ENCODE measurements at places on chromosomes 6 and 20. TPM values are rescaled to one million over a fixed set of nuclear protein-coding genes. Genes with fewer than 3 reads are reported as not detected.
A peak's percentile ranks its signal among the peaks of the same experiment; 100 is the strongest.

The CNKSR3 gene
- 4.9 TPM for total RNA-seq

DNA sequence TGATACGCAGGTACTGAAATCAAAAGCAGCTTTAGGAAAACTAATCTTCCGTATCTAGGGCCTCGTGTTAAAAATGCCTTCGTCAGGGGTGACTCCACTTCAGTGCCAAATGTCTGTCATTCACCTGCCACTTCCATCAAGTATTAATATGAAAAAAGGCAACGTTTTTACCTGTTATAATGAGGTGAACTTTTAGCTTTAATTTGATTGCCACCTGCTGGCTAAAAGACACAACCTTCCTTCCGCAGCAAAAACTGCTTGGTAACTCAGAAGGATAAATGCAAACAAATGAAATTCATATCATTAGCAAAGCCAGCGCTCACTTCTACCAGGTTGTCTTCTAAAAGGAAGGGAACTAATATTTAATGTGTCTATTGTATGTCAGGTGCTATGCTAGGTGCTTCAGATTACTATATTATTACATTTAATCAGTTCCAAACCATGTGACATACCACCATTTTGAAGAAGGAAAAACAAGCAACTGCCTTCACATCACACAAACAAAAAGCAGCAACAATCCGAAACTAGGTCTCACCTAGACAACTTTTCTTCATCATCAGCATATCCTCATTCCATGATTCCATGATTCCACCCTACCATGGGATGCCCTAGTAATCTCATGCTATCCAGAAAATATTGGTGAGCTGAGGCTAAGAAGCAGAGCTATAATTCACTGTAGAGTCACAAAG, 20.6 kb upstream of the ARHGAP18 start:
- DNase-seq = no peak

GRCh38 chr6:78910591-78911171, 43.3 kb downstream of the IRAK1BP1 start:
- DNase-seq = no peak

The COX4I2 gene
- total RNA-seq = 0.30 TPM

DNA sequence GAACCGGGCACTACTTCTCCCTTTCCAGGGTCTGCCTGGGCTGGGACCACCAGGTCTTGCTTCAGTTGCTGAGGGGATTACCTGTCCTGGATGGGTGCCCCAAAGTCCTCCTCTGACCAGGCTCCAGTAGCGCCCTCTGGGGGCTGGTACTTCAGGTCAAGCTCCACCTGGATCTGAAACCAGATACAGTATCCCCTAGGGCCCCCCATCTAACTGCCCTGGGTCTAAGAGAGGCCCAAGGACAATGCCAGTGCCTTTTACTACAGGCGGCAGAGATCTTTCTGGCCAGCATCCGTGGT, 11.2 kb upstream of the SPAG4 start:
- DNase-seq = no peak

GRCh38 chr6:155378724-155379123, 64.4 kb upstream of the TFB1M start:
- DNase-seq = no peak

- no peak for DNase-seq
These were observed 1.3 kb downstream of the COL19A1 start for GRCh38 chr6:69867639-69867976.

GRCh38 chr6:98044151-98044561, 761.1 kb upstream of the MMS22L start:
- peak; percentile 50 for DNase-seq

DNA sequence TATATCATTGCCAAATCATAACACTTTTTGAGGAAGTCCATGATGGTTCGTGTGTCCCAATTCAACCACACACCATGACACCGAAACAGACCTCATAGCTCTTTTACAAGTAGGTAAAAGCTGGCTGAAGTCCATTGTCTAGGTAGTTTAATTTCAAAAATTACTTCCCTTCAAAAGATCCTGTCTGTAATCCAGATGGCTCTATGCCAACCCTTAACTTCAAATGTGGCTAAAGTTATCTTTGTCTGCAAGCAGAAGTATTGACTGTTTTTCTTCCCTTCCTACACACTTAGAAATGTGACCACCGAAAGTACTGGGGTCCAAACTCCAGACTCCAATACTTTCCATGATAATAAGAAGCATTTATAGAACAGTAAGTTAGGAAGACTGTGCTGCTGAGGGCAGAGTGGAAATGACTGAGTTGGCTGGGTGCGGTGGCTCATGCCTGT, 8.3 kb upstream of the TIAM2 start:
- DNase-seq = no peak

GRCh38 chr6:150093397-150093796, 24.5 kb upstream of the ULBP3 start:
- DNase-seq = no peak

DNA sequence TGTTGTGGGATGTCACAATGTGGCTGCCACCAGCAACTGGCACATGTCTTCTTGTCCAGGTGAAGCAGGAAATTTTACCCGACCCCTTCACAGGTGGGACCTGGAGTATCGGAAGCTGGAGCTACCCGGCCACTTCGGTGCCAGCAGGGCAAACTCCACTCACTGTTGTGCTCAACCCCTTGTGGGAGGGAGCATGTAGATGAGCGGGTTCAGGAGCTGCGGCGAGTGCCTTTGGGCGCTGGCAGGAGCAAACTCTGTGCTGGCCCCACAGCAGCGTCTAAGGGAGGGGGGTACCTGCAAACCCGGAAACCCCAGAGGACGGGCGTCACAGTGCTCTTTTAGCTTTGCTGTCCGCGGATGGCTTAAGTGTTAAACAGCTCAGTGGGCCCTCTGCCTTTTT, 20.7 kb upstream of the SULF2 start:
- DNase-seq = no peak

All from spinal cord (tissue), 10 donors.